ENCODE measurements at places on chromosomes 2 and 18.

- DNase-seq: no peak
Observed at GRCh38 chr2:177169810-177170514, 42.6 kb upstream of the HNRNPA3 start.

- DNase-seq: no peak
Observed at GRCh38 chr2:158099716-158100115, 2.0 kb upstream of the UPP2 start.

GRCh38 chr2:111222204-111222866 lies 101.6 kb downstream of the BCL2L11 start:
- DNase-seq: no peak

GRCh38 chr2:64344999-64345576 lies 108.9 kb upstream of the LGALSL start:
- no peak for DNase-seq

DNA sequence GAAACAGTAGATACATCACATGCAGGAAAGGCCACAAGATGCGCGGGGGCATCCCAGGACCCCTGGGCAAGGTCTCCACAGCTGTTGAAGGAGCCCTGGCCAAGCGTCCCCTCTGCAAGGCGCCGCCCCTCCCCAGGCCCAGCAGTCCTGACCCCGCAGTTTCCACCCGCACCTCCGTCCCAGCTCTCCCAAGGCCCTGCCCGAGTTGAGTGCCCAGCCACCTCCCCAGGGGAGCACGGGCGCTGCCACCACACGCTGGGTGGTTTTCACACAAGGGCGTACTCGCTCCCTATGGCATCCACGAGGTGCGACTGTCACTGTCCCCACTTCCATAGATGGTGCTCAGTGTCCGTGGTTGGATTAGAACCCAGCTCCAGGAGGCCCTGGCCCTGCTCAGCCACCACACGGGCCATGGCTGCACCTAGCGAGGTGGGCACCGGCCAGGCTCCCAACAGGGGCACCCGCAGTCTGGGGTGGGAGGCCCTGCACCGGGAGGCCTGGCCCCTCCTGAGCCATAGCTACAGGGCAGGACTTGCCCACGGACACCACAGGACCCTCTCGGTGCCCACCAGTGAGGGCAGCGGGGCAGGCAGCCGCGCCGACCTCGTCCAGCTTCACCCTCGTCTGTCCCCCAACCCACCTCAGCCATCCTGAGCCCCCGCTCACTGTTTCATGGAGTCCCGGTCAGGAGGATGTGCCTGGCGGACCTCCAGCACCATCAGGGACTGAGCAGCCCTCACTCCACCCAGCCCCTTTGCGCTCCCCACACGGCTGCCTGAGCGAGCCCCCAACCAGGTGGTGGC lies 36.0 kb downstream of the KIF1A start:
- DNase-seq: no peak

Data from stimulated activated CD4-positive, alpha-beta T cell treated with anti-CD3 and anti-CD28 coated beads, TNF-alpha, amount 100 ng/mL, for 48 hours (primary cell).